ENCODE measurements at places on chromosomes 5 and 9. TPM values are rescaled to one million over a fixed set of nuclear protein-coding genes. Genes with fewer than 3 reads are reported as not detected.

Gene F2RL1
- total RNA-seq = 20.8 TPM

Gene PAEP
- not detected for total RNA-seq

Gene PDCD1LG2
- 6.9 TPM for total RNA-seq

Gene FRRS1L
- 0.26 TPM for total RNA-seq

Gene TICAM2
- total RNA-seq = 8.8 TPM

Gene PARP8
- 24.6 TPM for total RNA-seq

Gene FGF18
- total RNA-seq = 8.0 TPM

Gene TAS2R1
- total RNA-seq = not detected

Gene P4HA2
- total RNA-seq = 553 TPM

Gene CERCAM
- total RNA-seq = 64.2 TPM

Gene KIAA0825
- total RNA-seq = 3.6 TPM

Gene SLC12A7
- total RNA-seq = 23.9 TPM

Gene GABRA1
- not detected for total RNA-seq

Gene PCDHB16
- total RNA-seq = 0.51 TPM

Gene QRFP
- total RNA-seq = not detected

Gene LCN6
- total RNA-seq = not detected

All from fibroblast of lung (primary cell).